Esophagus muscularis mucosa (tissue), 4 donors: ENCODE measurements at places on chromosomes 11 and 22. TPM values are rescaled to one million over a fixed set of nuclear protein-coding genes. Genes with fewer than 3 reads are reported as not detected.

Gene TBX1
- 2.1 TPM for total RNA-seq

Gene C11orf58
- total RNA-seq: 171 TPM

GRCh38 chr11:6670202-6670830 is 12.8 kb downstream of the MRPL17 start:
- DNase-seq: no peak

- DNase-seq: no peak
Observed at GRCh38 chr11:3995307-3995706, 99.3 kb upstream of the RRM1 start.

DNA sequence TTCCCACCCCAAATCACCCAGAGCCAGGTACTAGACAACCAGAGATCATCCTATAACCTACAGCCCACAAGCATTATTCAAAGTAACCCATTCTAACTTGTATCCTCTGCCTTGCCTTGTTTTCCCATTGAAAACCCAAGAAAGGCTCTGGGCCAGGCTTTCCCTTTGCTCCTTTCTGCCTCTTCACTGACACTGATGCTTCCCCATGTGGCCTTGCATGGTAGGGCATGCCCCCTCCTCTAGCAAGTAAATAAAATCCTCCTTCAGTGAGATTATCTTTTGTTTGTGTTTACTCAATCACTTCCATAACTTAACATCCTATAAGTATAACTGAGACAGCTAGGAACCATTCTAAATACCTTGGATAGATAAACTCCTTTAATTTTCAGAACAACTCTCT is 65.6 kb upstream of the FAR1 start:
- DNase-seq: no peak
